ENCODE measurements at places on chromosomes 2 and 18. TPM values are rescaled to one million over a fixed set of nuclear protein-coding genes. Genes with fewer than 3 reads are reported as not detected.

Gene CTAGE1
- total RNA-seq = not detected

- DNase-seq = no peak
Measured at GRCh38 chr2:240347949-240348500, 87.4 kb upstream of the GPC1 start.

GRCh38 chr2:121075006-121075551 lies 209.9 kb downstream of the TFCP2L1 start:
- peak; percentile 57 for DNase-seq

Gene CAPN14
- 1.0 TPM for total RNA-seq

Gene KLHL41
- total RNA-seq = not detected

Gene SLC35F6
- 5.1 TPM for total RNA-seq

GRCh38 chr2:9052821-9053533 lies 49.5 kb upstream of the MBOAT2 start:
- no peak for DNase-seq

DNA sequence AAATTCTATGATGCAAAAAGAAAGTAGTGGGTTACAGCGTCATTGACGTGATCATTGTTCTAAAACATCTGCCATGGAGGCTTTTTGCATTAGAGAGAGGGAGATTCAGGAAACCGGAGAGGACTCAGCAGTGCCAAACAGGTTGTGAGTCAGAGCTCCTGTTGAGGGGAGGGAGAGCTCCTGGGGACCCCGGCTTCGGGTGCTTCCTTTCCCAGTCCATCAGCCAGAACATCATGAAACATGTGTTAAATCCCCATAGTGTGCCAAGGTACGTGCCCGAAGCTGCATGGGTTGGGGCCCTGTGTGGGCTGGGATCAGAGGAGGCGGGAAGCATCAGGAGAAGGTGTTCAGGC lies 791 bp upstream of the CYRIA start:
- no peak for DNase-seq

- DNase-seq = no peak
Measured at GRCh38 chr2:37854676-37855282, 70.3 kb upstream of the RMDN2 start.

DNA sequence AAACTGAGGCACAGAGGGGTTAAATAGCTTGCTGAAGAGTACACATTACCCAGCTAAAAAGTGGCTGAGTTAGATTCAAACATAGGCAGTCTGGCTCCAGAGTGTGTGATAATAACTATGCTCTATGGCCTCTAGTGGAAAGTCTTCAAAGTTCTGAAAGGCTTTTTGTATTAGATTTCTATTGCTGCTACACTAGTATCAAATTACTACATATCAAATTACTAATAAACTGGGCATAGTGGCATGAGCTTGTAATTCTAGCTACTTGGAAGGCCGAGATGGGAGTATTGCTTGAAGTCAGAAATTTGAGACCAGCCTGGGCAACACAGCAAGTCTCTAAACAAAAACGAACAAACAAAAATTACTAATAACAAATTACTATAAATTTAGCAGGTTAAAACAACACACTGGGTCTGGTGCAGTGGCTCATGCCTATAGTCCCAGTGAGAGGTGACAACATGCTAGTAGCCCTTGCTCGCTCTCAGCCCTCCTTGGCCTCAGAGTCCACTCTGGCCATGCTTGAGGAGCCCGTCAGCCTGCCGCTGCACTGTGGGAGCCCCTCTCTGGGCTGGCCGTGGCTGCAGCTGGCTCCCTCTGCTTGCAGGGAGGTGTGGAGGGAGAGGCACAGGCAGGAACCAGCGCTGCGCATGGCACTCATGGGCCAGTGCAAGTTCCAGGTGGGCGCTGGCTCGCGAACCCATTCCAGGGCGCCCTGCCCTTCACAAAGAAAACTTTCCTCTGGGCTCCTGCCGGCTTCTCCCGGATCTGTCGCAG lies 38.2 kb upstream of the TWSG1 start:
- DNase-seq = no peak

GRCh38 chr18:9865764-9866490 lies 19.8 kb upstream of the TXNDC2 start:
- DNase-seq = no peak

DNA sequence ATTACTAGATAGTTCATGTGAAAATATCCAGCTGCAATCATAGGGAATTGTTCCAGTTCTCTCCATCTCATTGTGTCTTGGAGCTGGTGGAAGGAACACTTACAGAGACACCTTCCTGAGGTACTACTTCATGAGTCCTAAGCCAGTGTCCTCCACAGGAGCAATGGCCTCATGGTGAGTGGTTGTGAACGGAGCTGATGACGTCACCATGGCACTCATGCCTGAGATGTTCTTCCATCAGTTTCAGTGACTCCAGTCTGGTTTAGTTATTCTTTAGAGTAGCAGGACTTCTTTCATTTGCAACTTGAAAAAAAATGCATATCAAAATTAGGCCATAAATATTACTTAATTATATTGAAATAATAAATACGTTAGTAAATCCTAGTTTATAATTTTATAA lies 418.6 kb downstream of the ZNF521 start:
- no peak for DNase-seq

GRCh38 chr2:138742441-138743057 lies 37.6 kb downstream of the NXPH2 start:
- DNase-seq = no peak

Gene DIPK1C
- total RNA-seq = not detected

- DNase-seq = no peak
Measured at GRCh38 chr2:188725746-188726360, 248.3 kb upstream of the COL3A1 start.

DNA sequence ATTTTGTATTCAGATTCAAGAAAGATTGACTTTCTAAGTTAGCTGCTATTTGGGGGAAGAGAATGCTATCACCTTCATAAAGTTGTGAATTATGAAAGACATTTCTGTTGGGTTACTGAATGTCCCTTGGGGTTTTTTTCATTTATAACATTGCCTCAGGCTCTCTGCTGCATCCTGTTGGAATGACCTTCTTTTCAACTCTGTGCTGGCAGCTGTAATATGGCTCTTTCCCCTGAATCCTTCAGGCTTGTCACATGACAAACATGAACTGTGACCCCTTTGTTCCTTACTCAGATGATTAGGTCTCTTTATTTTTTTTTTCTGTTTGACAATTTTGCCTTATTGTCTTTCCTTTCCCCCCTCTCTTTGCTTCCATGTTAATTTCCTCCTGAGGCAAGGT lies 159.8 kb downstream of the TAF4B start:
- DNase-seq = no peak

DNA sequence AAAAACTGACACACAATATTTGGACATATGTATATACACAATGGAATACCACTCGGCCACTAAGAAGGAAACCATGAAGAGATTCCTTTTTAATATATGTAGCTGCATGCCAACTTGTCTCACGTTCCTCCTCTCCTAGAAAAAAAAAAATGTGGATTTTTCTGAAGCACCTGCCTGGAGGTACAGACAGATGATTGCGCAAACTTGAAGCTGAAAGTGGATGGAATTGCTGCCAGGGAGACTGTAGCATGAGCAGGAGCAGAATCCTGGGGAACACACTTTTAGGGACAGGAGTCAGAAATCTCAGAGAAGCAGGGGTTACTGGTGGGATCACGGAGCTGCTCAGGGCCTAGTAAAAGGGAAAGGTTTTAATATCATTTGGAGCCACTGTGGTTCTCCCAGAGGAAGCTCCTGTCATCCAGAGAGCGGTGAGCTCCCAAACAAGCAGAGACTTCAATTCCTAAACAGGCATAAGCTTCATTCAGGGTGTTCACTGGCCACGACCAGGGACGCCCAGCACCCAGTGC lies 640 bp upstream of the SPR start:
- no peak for DNase-seq

Gene NEB
- total RNA-seq = 0.31 TPM

GRCh38 chr18:22214731-22215528 lies 45.5 kb downstream of the GATA6 start:
- no peak for DNase-seq

- no peak for DNase-seq
Measured at GRCh38 chr2:222017252-222017850, 281.4 kb downstream of the PAX3 start.

- no peak for DNase-seq
Measured at GRCh38 chr2:60234274-60234986, 319.0 kb downstream of the BCL11A start.

All from activated naive CD4-positive, alpha-beta T cell treated with anti-CD3 and anti-CD28 coated beads, Interleukin-2, amount 50 U/mL, for 72 hours (primary cell).